NCI-H1048 (cell line): ENCODE measurements at places on chromosomes 16 and 17.

GRCh38 chr17:9174779-9175574 is 153.7 kb downstream of the NTN1 start:
- DNase-seq = no peak

DNA sequence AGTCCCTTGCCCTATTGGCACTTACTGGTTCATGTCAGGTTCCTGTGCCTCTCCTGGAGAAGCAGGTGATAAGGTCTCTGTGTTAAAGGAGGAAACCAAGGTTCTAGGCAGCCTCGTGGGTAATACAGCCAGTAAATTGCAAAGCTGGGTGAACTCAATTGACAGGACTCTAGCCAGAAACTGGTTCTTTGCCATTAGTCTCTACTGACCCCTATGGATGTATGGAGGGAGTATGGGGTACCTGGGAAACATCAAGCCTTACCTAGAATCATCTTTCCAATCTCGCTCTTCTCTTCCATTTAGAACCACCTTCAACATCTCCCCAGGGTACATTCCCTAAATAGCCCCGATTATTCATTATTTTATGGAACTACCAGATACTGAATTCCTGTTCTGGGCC is 169.3 kb downstream of the CDH13 start:
- DNase-seq = no peak

DNA sequence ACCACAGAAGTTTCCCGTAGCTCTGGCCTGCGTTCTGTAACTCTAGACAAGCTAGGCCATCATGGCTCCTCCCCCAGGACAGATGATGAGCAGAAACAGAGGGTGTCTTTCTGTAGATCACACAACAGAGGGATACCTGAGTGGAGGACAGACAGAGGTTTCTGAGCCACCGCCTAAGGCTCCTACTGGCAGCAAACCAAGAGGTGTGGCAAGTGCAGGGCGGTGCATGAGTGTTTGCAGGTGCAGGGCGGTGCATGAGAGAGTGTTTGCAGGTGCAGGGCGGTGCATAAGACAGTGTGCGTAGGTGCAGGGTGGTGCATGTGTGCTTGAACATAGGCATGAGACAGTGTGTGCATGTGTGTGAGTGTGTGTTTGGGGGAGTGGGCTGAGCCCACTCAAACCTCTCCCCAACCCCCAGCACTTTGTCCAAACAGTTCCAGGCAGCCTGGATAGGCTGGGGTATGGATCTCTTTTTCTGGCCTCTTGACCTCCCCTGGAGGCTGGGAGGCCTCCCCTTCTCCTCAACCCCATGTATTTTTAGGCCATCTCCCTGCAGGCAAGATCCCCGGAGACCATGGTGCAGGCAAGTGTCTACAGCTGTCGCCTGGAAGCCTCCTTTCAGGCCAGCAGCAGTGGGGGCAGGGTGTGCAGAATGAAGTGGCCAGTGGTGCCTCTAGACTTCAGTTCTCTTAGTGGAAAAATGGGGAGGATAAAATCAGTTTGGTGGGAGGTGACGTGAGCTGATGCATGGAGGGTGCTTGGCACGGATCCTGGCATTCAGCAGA is 53.4 kb upstream of the CBX4 start:
- DNase-seq = no peak

- no peak for DNase-seq
Measured at GRCh38 chr16:86532526-86532815, 22.1 kb downstream of the FOXF1 start.

DNA sequence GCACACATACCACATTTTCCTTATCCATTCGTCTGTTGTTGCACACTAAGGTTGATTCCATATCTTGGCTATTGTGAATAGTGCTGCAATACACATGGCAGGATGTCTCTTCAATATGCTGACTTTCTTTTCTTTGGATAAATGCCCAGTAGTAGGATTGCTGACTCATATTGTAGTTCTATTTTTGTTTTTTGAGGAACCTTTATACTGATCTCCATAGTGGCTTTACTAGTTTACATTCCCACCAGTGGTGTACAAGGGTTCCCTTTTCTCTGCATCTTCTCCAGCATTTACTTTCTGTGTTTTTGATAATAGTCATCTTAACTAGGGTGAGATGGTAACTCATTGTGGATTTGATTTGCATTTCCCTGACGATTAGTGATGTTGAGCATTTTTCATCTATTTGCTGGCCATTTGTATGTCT is 118.1 kb downstream of the STXBP4 start:
- DNase-seq = no peak

DNA sequence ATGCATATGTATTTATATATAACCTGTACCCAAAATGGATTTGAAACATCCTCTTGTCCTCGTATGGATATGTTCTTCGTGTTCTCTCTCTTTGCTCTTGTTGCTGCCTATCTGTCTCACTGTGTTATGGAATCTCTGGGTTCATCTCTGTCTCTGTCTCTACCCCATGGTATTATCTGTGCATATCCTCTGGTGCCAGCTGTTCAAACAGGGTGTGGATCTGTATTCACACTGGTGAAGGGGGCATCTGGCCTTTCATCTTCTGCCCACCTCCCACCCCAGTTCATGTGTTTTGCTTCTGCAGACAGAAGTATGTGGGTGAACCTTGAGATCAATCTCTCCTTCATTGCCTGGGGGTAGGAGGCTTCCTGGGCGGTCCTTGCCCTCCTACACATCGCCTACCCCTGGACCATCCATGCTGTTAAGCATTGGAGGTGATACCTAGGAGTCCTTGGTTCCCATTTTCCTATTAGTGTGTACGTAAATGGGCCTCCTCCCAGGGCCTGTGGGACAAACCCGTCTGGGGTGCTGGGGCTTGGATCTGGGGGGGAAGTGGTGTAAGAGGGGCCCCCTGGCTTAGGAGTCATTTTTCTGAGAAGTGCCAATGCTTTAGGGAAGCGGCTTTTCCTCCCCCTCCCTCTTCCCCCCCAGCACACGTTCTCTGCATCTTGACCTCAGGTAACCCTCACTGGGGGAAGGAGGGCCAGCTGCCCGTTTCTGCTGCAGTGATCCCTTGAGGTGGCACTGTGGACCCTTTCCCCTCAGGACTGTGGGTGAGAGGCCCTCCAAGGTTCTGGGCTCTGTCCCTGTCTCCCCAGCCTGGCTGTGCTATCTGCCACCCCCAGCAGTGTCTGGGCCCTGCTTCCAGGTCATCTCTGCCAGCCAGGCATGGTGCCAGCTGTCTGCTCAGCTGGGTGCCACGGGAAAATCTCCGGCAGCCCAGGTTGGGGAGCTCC is 21.1 kb downstream of the RARA start:
- DNase-seq = no peak

DNA sequence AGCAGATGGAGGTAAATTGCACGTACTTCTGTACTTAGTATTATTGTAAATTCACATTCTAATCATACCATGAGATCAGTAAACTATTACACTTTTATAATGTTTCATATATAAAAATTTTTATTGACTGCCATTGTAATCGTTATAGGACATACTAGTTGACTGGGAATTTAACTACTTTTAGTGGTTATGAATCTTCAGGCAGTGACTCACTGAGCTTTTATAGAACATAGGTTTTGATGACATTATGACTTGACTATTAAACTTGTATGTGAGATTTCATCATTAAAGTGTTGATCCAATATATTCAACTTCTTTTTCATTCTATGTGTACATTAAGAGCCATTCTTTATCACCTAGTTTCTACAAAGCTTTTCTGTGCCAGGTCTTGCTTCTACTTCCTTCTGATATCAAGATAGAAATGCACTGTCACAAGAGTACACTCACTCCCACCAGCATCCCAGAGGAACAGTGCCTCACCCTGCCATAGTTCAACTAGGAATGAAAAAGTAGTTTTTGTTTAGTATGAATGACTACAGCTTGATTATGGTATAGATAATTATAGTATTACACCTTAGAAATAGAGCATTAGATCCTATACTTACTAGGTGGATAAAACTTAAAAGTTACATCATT is 142.4 kb upstream of the RBL2 start:
- no peak for DNase-seq

- DNase-seq = no peak
Measured at GRCh38 chr17:68954146-68954896, 871 bp downstream of the ABCA8 start.

- no peak for DNase-seq
Measured at GRCh38 chr17:58693751-58694150, 1.3 kb downstream of the RAD51C start.

DNA sequence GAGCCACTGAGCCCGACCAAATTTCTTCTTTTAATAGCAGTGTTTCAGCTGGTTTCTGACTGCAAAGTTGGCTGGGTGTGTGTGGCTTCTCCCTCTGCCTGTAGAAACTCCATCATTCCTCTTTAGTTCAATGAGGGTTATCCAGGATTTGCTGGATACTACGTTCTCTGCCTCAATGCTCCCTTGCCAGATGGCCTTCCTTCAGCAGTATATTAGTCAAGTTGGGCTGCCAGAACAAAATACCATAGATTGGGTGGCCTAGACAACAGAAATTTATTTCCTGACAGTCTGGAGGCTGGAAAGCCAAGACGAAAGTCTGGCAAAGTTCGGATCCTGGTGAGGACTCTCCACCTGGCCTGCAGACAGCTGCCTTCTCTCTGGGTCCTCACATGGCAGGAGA is 103.7 kb downstream of the NOG start:
- no peak for DNase-seq

DNA sequence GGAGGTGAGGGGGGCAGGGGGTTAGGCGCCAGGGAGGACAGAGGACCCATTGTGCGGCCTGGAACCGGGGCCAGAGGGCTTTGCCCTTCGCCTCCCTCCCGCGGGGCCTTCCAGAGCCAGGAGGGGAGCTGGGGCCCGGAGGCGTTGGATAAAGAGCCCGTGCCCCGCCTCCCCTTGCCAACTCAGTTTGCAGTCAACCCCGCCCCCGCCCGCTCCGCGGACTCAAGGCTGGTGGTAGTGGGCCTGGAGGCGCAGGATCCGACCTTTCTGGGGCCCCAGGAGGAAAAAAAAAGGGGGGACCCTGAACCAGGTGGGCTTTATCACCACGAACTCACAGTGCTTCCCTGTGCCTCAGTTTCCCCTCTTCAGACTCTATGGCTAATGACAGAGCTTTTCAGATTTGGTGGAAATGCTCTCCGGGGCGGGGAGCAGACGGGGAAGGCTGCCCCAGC is 2.0 kb upstream of the SPHK1 start:
- no peak for DNase-seq

DNA sequence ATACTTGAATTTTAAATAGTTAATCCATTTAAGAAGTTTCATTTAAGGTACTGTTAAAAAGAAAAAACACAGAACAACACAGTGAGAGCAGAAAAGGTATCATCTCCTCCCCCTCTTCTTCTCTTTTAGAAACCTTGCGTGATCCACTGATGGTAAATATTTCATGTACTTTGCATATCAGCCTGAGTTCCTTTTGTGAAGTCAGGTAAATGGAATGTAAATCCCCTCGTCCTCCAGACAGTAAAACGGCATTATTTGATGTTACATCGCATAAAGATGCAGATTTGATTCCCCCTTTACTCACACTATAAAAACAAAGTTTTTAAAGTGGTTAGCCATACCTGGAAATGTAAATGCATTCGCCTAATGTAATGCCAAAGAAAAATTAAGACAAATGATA is 234.4 kb downstream of the WWOX start:
- no peak for DNase-seq

DNA sequence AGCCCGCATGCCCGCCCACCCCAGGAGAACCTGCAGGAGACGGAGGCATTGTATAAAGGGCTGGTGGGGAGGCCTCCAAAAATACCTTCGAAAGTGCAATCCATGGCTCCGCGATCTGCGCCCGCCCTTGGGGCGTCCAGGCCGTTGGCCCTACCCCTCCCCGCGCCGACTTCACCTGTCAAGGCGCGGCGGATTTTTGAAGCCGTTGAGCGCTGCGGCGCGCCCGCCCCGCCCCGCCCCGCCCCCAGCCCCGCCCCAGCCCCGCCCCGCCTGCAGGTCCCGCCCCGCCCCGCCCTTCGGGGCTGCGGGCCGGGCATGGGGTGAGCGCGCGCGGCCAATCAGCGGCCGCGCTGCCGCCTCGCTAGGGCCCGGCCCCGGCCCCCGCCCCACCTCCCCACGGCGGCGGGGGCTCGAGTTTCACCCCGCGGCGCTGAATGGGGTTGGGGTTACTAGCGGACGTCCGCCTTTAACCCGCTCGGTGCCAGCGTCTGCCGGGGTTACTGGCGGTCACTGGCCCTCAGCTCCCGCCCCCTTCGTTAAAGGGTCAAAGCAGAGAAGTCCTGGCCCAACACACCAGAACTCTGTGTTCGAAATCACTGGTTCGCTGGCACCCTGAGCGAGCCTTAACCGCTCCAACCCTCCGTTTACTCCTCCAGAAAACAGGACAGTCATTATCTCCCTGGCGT is 13.2 kb downstream of the SREBF1 start:
- DNase-seq = peak; percentile 63

GRCh38 chr16:59263955-59264354 is 529.8 kb upstream of the GOT2 start:
- DNase-seq = no peak

DNA sequence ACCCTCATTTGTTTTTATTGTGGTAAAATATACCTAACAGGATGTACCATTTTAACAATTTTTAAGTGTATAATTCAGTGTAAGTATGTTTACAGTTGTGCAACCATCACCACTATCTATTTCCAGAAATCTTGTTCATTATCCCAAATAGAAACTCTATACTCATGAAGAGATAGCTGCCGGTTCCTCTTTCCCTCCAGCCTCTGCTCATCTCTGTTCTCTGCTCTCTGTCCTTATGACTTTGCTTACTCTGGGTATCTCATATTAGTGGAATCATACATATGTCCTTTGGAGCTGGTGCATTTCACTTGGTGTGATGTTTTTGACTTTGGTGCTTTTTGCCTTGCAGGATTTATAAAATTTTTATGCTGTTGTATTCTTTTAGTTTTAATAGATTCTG is 19.4 kb downstream of the CYLD start:
- DNase-seq = no peak

DNA sequence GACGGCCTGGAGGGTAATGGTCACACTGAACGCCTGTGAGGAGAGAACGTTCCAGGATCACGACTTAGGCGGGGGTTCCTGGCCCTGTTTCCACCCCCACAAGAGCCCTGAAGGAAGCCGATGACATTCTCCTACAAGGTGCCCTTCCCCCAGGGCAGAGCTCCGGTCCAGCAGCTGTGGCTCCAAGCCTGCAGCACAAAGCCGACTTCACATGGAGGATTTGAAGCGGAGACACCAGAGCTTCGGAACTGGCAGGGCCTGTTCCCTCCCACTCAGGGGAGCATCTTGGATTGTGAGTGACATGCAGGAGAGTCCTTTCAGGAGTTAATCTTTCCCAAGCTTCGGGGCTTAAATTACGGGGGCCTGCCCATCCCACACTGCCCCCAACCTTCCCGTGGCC is 5.0 kb downstream of the FADS6 start:
- no peak for DNase-seq

DNA sequence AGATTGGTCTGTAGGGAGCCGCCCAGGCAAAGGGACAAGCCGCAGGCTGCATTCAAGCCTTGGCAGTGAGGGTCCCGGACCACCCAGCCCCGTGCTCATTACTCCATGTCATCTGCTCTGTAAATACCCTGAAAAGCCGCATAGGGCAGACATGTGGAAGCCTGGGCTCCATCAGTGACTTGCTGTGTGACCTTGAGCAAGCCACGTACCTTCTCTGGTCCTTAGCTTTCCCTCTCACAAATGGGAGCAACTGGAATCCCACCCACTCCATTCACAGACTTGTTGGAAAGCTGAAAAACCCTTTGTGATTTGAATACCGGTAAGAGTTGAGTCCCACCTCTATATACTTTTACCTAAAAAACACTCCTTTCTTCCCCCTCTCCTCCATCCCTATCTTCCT is 11.9 kb downstream of the CAMKK1 start:
- no peak for DNase-seq

GRCh38 chr17:42760652-42761581 is at the start of gene RAMP2:
RAMP2 (plus strand) TSS chr17:42761227; CDS start chr17:42761262, 35 bp downstream.
- no peak for DNase-seq
